ENCODE measurements at places on chromosomes 2 and 18.

- no peak for DNase-seq
These were observed 105.9 kb downstream of the AGAP1 start for GRCh38 chr2:235599596-235600338.

DNA sequence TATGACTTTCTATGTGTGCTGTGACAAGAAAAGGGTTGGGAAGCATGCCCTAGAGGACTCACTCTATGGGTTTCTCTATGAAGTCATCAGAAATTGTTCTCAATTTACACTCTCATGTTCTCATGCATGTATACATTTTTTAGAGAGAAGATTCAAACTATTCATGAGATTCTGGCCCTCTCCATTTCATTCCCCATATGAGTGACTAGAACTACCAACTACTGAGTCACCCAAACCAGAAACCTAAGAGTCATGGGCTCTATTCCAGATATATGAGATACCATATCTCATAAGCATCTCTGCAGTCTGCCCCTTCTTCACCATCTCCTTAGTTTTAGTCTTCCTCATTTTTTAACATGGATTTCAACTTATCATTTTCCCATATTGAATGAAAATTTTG is 87.7 kb downstream of the EXOC6B start:
- DNase-seq, result no peak

- DNase-seq, result no peak
These were observed 234.6 kb downstream of the HAUS1 start for GRCh38 chr18:46338766-46339165.

- DNase-seq, result no peak
These were observed 635.8 kb downstream of the DSC3 start for GRCh38 chr18:30406728-30407127.

- peak; percentile 79 for DNase-seq
These were observed 8.7 kb upstream of the KIAA2012 start for GRCh38 chr2:202064171-202064880.

GRCh38 chr2:67216103-67216502 is 181.0 kb upstream of the ETAA1 start:
- DNase-seq, result no peak

DNA sequence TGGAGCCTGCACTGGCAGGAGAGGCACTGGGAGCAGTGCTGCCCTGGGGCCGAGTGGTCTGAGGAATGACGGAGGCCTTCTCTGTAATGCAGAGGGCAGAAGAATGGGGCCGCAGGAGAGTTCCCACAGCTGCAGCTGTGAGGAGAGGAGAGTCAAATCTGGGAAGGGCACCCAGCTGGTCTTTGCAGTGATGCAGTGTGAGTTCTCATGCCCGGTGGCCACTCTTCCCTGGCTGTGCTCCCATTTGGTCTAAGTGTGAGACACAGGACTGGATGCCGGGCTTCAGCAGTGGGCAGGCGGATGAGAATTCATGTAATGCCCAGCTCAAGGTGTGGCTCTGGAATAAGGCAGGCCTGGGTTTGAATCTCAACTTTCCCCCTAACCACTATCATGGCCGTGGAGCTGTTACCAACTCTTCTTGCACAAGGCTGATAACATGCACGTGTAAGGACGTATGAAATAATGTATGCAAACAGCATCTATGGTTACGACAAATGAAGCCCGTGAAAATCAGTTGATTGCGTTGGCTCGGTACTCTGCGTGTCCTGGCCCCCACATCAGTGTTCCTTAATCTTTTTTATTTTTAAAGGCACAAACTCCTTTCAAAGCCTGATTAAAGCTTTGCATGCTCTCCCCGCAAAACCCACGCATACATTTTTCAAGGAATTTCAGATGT is 71.6 kb downstream of the ACKR3 start:
- no peak for DNase-seq

GRCh38 chr2:239898292-239898925 is 126.7 kb downstream of the NDUFA10 start:
- no peak for DNase-seq

DNA sequence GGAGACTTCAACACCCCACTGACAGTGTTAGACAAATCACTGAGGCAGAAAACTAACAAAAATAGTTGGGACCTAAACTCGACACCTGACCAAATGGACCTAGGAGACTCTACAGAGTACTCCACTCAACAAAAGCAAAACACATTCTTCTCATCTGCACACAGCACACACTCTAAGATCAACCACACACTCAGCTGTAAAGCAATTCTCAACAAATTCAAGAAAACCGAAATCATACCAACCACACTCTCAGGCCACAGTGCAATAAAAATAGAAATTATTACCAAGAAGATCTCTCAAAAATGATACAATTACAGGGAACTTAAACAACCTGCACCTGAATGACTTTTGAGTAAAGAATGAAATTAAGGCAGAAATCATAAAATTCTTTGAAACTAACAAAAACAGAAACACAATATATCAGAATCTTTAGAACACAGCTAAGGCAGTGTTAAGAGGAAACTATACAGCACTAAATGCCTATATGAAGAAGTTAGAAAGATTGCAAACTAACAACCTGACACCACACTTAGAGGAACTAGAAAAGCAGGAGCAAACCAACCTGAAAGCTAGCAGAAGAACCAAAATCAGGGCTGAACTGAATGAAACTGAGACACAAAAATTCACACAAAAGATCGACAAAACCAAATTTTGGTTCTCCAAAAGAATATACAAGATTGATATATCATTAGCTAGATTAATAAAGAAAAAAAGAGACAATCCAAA is 46.3 kb downstream of the RTTN start:
- DNase-seq, result no peak

- DNase-seq, result peak; percentile 76
These were observed 71.6 kb upstream of the CHRNA1 start for GRCh38 chr2:174835797-174836255.

- DNase-seq, result no peak
These were observed 37.1 kb downstream of the SULT1C2 start for GRCh38 chr2:108325756-108326155.

GRCh38 chr18:63604791-63605567 is 17.8 kb downstream of the SERPINB13 start:
- DNase-seq, result no peak

- DNase-seq, result no peak
These were observed 257.6 kb downstream of the GRB14 start for GRCh38 chr2:164363646-164364045.

- DNase-seq, result no peak
These were observed 80.6 kb downstream of the EML6 start for GRCh38 chr2:54803783-54804751.

DNA sequence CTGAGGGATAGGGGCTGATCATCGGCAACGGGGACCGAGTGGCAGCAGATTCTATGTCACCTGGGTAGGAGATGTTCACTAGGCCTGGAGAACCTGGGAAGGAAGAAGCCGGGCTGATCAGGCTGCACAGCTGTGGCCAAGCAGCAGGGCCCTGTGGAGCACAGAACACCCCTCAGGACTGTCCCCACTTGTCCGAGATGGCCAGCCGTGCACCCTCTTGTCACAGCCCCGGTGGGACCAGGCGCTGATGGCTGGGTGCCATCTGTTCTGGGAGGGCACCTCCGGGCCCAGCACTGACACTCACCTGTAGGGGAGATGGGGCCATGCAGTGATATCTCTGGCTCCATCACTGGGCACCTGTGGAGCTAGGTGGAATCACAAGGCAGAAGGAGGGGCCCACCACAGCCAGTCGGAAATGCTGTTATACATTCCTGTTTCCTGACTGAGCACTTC is 217.9 kb upstream of the RAB6C start:
- no peak for DNase-seq

GRCh38 chr2:193442293-193442692 is 1247.6 kb upstream of the TMEFF2 start:
- DNase-seq, result no peak

DNA sequence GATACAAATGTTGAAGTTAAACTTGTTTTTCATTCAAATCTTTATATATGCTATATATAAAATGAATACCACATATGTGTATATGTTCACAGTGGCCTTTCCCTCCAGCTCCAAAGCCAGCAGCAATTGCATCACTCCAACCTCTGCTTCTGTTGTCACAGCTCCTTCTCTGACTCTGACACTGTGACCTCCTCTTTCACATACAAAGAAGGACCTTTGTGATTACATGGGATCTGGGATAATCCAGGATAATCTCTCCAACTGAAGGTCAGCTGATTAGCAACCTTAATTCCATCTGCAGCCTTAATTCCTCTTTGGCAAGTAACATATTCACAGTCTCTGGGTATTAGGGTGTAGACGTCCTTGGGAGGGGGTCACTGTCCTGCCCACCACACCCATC is 8.4 kb downstream of the FLACC1 start:
- DNase-seq, result no peak

GRCh38 chr2:241780939-241781569 is 4.4 kb downstream of the GAL3ST2 start:
- no peak for DNase-seq

DNA sequence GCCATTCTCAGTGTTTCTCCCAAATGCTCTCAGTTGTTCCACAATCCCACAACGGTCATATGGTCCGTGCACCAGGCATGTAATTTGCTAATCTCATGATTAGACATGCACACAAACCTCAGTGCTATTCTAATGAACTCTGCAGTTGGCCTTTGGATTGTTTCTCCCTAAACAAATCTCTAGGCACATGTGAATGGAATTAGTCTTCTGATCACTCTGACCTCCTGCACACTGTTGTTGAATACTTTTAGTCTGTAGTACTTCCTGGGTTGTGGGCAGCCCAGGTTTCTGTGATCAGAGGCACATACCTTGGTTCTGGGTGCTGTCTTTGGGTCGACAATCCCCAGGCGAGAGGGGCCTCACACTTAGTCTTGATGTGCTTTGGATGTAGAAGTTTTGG is 498.7 kb upstream of the SPRED2 start:
- DNase-seq, result no peak

- no peak for DNase-seq
These were observed 883 bp downstream of the SMCHD1 start for GRCh38 chr18:2656237-2656980.

DNA sequence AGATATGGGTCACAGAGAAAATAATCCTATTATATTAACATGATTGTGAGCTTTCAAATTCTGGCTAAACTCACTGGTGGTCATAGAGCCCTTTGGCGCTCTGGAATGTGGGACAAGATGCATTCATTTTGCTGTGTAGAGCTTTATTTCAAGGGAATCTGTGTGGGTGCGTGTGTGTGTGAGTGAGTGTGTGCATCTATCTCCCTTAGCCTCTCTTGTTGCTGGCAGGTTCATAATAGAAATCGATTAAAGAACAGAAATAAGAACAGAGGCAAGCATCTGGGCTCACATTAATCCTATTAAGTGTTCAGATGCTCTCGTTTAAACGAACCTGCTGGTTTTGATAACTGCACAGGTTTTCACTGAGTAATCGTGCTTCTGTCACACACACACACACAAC is 155.4 kb upstream of the PID1 start:
- DNase-seq, result no peak

DNA sequence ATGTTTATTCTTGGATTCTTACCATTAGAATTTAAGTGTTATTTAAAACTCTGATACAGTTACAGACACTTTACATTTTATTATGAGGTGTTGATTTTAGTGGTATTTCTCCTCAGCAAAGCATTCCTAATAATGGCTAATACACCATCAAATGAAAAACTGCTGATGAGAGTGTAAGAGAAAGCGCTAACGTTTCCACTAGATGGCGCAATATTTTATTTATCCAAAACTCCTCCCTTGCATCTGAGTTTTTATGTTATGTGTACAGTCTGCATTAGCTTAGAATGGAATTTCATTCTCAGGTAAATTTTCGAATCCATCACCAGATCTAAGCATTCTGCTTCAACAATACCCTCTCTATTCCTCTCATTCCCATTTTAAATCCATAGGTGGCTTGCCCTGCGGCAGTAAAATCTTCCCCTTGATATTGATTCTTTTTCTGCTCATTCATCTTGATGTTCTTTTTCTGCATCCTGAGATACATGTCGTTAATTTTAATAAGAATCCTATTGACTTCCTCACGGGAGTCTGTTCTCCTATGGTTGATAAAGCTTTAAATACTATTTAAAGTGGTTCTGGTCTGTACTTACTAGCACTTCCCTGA is 53.9 kb downstream of the PRKRA start:
- peak; percentile 11 for DNase-seq

DNA sequence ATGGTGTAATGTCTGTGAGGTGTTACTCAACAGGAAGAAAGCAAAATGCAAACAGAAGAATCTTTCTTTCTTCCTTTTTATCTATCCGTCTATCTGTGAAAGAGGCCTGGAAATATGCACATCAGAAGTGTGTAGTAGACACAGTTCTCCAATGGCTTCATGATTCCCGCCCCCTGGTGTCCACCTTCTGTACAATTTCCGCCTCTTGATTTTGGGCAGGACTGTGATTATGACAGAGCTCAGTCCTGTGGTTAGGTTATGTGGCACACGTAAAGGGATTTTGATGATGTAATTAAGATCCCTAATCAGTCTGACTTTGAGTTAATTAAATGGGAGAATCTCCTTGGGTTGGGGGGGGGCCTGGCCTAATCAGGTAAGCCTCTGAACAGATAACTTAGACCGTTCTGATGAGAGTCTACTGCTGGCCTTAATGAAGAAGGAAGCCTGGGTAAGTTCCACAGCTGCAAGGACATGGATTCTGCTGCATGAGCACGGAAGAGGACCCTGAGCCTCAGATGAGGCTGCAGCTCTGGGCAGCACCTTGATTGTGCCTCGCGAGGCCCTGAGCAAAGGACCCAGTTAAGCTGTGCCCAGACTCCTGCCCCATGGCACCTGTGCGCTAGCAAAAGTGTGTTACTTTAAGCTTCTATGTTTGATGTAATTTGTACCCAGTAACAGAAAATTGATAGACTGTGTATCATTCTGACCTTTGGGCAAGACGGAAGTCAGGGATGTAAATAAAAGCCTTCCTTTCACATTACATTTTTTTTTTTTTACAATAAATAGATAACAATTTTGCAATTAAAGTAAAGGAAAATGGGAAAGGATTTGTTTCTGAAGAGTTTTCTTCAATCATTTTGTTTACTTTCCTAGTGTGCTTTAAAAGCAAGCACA is 11.3 kb upstream of the KCNF1 start:
- DNase-seq, result peak; percentile 34

GRCh38 chr18:50461251-50461650 is 86.4 kb downstream of the SKA1 start:
- DNase-seq, result no peak

- no peak for DNase-seq
These were observed 1287.3 kb downstream of the CNTNAP5 start for GRCh38 chr2:125312342-125312741.

GRCh38 chr18:62898359-62898758 is 183.0 kb downstream of the PHLPP1 start:
- DNase-seq, result no peak

DNA sequence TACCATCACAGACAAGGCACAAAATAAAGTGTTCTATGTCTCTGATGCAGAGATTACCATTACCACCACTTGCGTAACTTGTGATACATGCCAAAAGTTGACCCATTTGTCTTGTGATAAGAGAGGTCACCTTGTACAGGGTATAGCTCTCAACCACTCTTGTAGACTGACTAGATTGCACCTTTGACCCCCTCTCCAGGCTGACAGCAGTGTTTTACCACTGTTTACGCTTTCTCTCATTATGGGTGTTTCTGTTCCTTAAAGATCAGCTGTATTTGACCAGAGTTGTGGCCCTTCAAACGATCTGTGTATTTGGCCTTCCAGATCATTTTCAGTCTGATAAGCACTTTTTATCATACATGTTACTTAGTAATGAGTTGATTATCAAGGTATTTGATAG is 215.7 kb upstream of the HNMT start:
- DNase-seq, result no peak

Measured in Daoy (cell line).